ENCODE measurements at places on chromosomes 2 and 18. TPM values are rescaled to one million over a fixed set of nuclear protein-coding genes. Genes with fewer than 3 reads are reported as not detected.

DNA sequence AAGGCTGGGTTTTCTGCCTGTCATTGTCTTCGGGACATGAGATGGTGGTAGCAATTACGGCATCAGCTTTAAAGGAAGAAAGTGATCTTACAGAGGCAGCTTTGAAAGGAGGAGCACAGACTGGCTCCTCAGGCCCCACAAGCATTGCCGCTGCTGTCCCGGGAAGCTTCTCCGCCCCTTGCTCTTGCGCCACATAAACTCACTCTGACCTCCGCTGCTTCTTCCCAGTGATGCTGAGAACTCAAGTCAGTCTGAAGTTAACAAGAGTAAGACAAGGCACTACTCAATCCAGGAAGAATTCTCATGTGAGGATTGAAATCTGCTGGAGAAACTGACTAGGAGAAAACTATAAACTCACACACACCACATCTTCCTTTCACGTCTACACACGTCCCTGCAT is 112.4 kb upstream of the RIOK3 start:
- no peak overlapping the region for H3K4me3 ChIP-seq
- H3K27me3 ChIP-seq: no peaks in the 10 kb centered on the region
- H3K36me3 ChIP-seq: no peaks in the 10 kb centered on the region
- H3K27ac ChIP-seq: no peak overlapping the region
- no peaks in the 10 kb centered on the region for H3K4me1 ChIP-seq

GRCh38 chr2:215917953-215918620 is 95.3 kb downstream of the MREG start:
- no peaks in the 10 kb centered on the region for H3K4me1 ChIP-seq
- H3K27me3 ChIP-seq: peaks cover 2% of the 10 kb centered on the region
- no peak for DNase-seq
- no peaks in the 10 kb centered on the region for H3K36me3 ChIP-seq
- no peak overlapping the region for H3K4me3 ChIP-seq

Gene SLC4A5
- total RNA-seq: 12.7 TPM

DNA sequence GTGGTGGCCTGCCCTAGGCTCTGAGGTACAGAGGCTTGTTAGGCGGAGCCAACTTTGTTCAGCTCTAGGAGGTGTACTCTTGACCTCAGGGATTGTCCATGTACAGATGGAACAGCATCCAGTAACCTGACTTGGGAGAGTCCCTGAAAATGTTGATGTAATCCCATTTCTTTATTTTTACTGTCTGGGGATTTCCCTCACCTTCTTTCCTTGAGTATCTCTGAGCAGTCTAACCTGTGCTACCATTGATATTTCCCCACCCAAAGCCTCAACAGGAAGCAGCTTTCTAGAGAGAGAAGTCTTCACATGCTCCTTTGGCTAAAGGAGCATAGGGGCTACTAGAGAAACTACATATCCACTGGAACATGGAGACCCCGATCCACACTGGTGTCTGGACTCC is 10.4 kb downstream of the IL36A start:
- H3K27ac ChIP-seq: no peak overlapping the region
- H3K4me3 ChIP-seq: no peak overlapping the region
- no peak for DNase-seq

GRCh38 chr2:195470622-195471021 is 186.4 kb upstream of the SLC39A10 start:
- no peak for DNase-seq
- H3K27ac ChIP-seq: no peak overlapping the region
- no peaks in the 10 kb centered on the region for H3K36me3 ChIP-seq
- H3K4me3 ChIP-seq: no peak overlapping the region
- H3K4me1 ChIP-seq: peaks cover 5% of the 10 kb centered on the region
- no peaks in the 10 kb centered on the region for H3K27me3 ChIP-seq

Gene CRYGC
- total RNA-seq: not detected

DNA sequence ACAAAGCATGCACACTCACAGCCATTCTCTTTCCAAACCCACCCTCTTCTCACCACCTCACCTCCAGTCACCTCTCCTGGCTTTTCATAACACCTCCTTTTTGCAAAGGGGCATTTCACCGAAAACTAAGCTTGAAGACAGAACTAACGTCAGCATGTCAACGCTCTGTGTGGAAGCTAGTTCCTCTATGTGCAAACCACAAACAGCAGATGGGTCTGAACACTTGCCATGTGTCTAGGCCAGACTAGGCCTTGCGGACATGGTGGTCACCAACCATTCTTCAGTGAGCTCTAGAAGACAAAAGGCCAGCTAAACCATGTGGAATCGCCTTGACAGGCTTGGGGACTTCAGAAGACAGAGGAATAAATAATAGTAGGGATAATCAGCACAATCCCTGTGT is 148.5 kb downstream of the TXNL1 start:
- no peaks in the 10 kb centered on the region for H3K36me3 ChIP-seq
- no peak overlapping the region for H3K27ac ChIP-seq
- no peak for DNase-seq
- H3K4me1 ChIP-seq: no peaks in the 10 kb centered on the region
- H3K27me3 ChIP-seq: no peaks in the 10 kb centered on the region
- H3K4me3 ChIP-seq: no peak overlapping the region

DNA sequence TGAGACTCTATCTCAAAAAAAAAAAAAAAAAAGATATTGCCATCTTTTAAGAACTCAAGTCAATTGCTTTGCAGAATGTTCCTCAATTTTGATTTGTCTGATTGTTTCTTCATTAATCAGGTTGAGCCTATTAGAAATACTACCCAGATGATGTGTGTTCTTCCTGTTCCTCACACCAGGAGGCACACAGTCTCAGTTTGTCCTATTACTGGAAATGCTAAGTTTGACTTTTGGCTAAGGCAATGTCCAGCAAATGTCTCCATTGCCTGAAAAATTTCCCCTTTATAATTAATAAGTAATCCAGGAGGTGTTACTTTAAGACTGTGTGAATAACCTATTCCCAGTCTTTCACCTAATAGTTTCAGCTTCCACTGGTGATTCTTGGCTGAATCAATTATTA is 28.4 kb downstream of the BOLA3 start:
- H3K4me1 ChIP-seq: peaks cover 3% of the 10 kb centered on the region
- peak overlapping the region; percentile 71 for H3K4me3 ChIP-seq
- H3K27me3 ChIP-seq: no peaks in the 10 kb centered on the region
- no peak overlapping the region for H3K27ac ChIP-seq

Gene UGT1A5
- total RNA-seq: not detected

Gene CCDC74B
- total RNA-seq: not detected

- no peak for DNase-seq
- H3K4me1 ChIP-seq: no peaks in the 10 kb centered on the region
- no peak overlapping the region for H3K4me3 ChIP-seq
- no peak overlapping the region for H3K27ac ChIP-seq
- no peaks in the 10 kb centered on the region for H3K27me3 ChIP-seq
Observed at GRCh38 chr2:211957799-211958198, 580.8 kb downstream of the ERBB4 start.

GRCh38 chr2:67015681-67016080 is 381.5 kb upstream of the ETAA1 start:
- no peak for DNase-seq
- H3K27ac ChIP-seq: no peak overlapping the region
- H3K27me3 ChIP-seq: no peaks in the 10 kb centered on the region

DNA sequence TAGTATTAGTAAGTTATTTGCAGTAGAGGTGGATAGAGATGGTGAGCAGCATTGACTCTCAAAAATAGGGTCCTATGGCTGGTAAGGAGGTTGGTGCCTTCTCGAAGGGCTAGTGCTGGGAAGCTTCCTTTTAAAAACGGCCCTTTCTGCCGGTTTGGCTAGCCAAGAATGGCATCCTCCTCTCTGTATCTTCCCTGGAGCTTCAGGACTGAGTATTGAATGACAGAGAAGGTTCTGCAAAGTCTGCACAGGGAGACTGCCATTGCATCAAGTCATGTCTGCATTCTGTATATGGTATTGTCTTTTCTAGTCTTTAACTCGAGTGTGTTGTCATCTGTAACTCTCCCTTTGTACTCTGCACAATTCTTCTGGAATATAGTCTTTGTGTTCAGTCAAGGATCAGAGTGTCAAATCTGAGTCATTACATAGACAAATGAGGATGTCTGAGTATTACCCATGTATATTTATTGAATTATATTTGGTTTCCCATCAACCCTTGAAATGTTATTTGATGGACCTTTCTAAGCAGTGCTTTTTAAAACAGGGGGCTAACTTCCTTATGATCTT is 1.1 kb downstream of the LDLRAD4 start:
- H3K27ac ChIP-seq: no peak overlapping the region
- H3K27me3 ChIP-seq: peaks cover 6% of the 10 kb centered on the region
- no peaks in the 10 kb centered on the region for H3K36me3 ChIP-seq
- H3K4me1 ChIP-seq: peaks cover 28% of the 10 kb centered on the region
- no peak for DNase-seq

DNA sequence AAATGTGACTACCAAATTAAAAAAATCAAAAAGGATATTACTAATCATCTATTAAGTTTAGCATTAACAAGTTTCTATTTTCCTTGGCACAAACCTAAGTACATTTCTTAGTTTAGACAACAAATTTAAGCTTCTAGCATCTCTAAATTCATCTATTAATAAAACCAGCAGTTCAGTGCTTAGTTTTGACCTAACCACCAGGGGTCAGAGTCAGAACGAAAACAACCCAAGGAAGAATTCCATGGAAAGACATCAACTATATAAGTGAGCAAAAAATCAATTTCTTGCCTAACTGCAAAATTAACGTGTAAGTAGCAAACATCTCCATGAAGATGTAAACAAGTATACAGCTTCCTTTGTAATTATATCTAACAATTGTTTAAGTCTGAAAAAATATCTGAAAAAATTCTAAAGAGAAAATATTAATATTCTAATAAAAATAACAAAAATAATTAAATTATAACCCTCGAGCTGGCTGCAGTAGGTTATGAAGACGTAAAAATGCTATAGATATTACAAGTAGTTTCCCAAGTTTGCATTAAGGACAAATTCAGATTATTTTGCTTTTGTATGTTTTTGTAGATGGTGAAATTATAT is 83.7 kb downstream of the CERKL start:
- H3K27me3 ChIP-seq: peaks cover 8% of the 10 kb centered on the region
- no peaks in the 10 kb centered on the region for H3K36me3 ChIP-seq
- H3K4me3 ChIP-seq: no peak overlapping the region

GRCh38 chr2:232886632-232887031 is 16.6 kb downstream of the SNORC start:
- H3K36me3 ChIP-seq: no peaks in the 10 kb centered on the region
- H3K4me3 ChIP-seq: no peak overlapping the region
- no peak for DNase-seq
- H3K4me1 ChIP-seq: no peaks in the 10 kb centered on the region
- no peak overlapping the region for H3K27ac ChIP-seq
- no peaks in the 10 kb centered on the region for H3K27me3 ChIP-seq

Gene SANBR
- 11.7 TPM for total RNA-seq

DNA sequence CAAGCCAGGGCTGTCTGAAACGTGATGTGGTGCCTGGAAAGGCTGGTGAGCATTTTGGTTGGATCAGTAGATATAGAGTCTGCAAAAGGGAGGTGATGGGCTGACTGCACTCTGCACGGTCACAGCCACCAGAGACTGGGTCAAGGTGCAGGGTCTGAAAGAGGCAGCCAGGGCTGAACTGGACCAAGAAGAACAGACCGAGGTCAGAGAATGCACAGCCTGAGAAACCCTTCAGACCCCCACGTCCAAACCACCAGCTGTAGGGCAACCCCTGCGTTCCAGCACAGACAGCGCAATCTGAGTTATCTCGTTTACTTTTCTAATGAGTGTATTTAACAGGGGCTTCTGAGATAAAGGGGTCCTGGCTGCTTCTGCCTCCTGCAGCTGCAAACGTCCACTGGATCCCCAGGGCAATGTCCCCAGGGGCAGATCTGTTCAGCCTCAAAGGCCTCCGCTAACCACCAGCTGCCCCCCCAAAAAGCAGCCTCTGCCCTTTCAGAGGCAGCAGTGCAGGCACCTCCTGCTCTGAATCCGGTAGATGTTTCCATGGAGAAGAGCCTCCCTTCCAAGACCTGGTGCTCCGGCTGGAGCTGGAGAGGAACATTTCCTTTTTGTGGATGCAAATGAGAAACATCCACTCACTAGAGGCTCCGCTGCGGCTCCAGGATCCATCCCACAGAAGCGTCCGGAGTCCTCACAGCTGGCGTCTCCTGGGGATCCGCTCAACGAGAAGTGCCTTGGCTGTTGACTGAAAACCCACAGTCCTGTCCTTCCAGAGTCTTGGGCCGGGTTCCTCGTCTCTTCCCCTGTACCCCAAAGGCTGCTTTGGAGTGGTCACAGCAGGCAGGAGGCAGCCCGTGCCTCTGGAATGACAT is 970 bp upstream of the KCNG2 start:
- no peak overlapping the region for H3K4me3 ChIP-seq
- no peaks in the 10 kb centered on the region for H3K36me3 ChIP-seq
- H3K4me1 ChIP-seq: no peaks in the 10 kb centered on the region
- H3K27ac ChIP-seq: no peak overlapping the region
- DNase-seq: no peak

GRCh38 chr2:86213699-86214502 is 14.6 kb downstream of the MRPL35 start:
- no peak overlapping the region for H3K27ac ChIP-seq
- no peak overlapping the region for H3K4me3 ChIP-seq
- peaks cover 55% of the 10 kb centered on the region for H3K36me3 ChIP-seq
- H3K27me3 ChIP-seq: no peaks in the 10 kb centered on the region
- DNase-seq: no peak
- no peaks in the 10 kb centered on the region for H3K4me1 ChIP-seq

DNA sequence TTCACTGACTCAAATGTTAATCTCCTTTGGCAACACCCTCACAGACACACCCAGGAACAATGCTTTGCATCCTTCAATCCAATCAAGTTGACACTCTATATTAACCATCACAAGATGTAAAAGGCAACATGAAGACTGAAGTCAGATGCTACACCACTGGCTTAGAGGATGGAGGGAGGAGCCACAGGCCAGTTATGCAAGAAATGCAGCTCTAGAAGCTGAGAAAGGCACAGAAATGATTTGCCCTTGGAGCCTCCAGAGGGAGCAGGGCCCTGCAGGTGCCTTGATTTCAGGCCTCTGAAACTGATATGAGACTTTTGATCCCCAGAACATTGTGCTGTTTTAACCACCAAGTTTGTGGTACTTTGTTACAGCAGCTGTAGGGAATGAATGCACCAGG is 276.3 kb downstream of the KCNS3 start:
- no peaks in the 10 kb centered on the region for H3K27me3 ChIP-seq
- H3K27ac ChIP-seq: no peak overlapping the region
- H3K4me3 ChIP-seq: no peak overlapping the region
- no peaks in the 10 kb centered on the region for H3K4me1 ChIP-seq
- H3K36me3 ChIP-seq: no peaks in the 10 kb centered on the region

- H3K36me3 ChIP-seq: no peaks in the 10 kb centered on the region
- no peak for DNase-seq
- no peaks in the 10 kb centered on the region for H3K4me1 ChIP-seq
- H3K4me3 ChIP-seq: no peak overlapping the region
- no peak overlapping the region for H3K27ac ChIP-seq
- H3K27me3 ChIP-seq: no peaks in the 10 kb centered on the region
Observed at GRCh38 chr2:110980339-110981062, 140.2 kb upstream of the BCL2L11 start.

Gene TUBB8B
- not detected for total RNA-seq

Gene HRH4
- total RNA-seq: 0.39 TPM

GRCh38 chr2:18299423-18300212 is 260.8 kb downstream of the RDH14 start:
- no peak overlapping the region for H3K4me3 ChIP-seq
- H3K27me3 ChIP-seq: no peaks in the 10 kb centered on the region
- no peak for DNase-seq
- H3K4me1 ChIP-seq: no peaks in the 10 kb centered on the region
- H3K27ac ChIP-seq: no peak overlapping the region
